ENCODE measurements at places on chromosomes 11 and 22.

GRCh38 chr11:71556018-71556417, 7.8 kb downstream of the KRTAP5-9 start:
- H3K36me3 ChIP-seq, result no peaks in the 10 kb centered on the region
- H3K4me1 ChIP-seq, result no peaks in the 10 kb centered on the region
- DNase-seq, result no peak
- H3K27ac ChIP-seq, result no peak overlapping the region
- H3K4me3 ChIP-seq, result no peak overlapping the region

DNA sequence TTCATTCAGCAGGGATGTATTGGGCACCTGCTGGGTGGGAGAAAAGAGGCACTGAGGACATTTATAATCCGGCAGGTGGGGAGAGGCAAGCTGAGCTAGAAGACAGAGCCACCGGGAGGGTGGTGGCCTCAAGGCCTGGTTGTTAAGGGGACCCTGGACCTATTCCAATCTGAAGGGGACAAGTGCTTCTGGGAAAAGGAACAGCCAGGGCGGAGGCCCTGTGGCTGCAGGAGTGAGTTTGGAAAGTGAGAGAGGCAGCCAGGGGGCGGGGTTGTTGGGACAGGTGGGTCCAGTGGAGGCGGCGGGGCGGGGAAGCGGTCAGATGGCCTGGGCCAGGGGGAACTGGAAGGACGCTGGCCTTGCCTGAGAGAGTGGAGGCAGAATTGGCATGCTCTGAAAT, 29.1 kb downstream of the ANO1 start:
- no peak overlapping the region for H3K27ac ChIP-seq
- H3K4me3 ChIP-seq, result no peak overlapping the region
- no peaks in the 10 kb centered on the region for H3K36me3 ChIP-seq
- H3K27me3 ChIP-seq, result no peaks in the 10 kb centered on the region
- no peak for DNase-seq

DNA sequence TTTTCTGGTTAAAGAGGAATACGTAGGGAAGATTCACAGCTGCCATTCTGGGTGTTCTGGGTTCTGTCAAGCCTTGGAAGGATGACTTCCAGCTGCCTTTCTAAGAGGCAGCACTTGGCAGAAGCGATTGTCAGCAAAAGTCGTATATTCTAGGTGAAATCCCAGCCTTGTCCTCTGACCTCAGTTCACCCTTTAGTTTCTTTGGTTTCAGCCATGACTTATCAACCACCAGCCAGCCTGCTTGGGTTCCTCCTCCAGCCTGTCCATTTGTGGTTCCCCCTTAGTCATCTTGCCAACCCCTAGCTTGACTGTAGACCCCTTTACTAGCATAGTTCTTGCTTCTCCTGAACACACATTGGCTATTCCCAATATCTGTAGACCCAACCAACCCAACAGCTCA, 102.3 kb upstream of the CD44 start:
- H3K4me1 ChIP-seq, result peaks cover 47% of the 10 kb centered on the region
- no peaks in the 10 kb centered on the region for H3K27me3 ChIP-seq
- H3K36me3 ChIP-seq, result no peaks in the 10 kb centered on the region
- no peak overlapping the region for H3K4me3 ChIP-seq
- no peak overlapping the region for H3K27ac ChIP-seq

DNA sequence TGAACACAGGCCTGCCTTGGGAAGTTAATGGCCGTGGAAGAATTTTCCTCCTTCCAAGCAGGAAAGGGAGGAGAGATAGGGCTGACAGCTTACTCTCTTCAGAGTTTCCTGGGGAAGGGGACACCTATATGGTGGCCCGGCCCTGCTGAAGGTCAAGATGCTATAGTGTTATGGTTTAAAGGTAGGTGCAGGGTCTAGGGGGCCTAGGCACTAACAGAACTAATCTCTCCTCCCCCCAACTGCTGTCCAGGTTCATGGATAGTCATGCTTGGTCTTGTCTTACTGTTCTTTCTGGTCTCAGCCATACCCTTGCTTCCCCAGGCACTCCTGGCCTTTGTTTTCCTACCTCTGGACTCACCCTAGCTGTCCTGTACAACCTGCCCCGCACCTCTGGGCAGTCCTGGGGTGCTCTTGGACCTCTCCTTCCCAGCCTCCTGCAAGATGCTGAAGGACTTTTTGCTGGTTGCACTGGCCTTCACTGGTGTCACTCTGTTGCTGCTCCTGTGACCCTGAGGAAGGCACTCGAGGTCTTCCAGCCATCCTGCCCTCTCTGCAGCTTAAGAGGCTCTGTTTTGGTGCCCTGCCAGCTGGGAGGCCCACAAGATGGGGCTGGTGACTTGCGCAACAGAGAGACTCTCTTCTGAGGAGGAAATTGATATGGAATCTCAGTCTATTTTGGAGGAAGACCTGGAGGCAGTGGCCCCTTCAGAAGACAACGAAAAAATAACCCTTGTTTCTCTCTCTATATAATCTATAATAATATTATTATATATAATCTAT, 17.9 kb downstream of the SEC14L3 start:
- H3K27ac ChIP-seq, result no peak overlapping the region
- H3K27me3 ChIP-seq, result peaks cover 68% of the 10 kb centered on the region
- H3K4me1 ChIP-seq, result no peaks in the 10 kb centered on the region
- H3K36me3 ChIP-seq, result no peaks in the 10 kb centered on the region

GRCh38 chr11:43555186-43555585, 125.4 kb upstream of the HSD17B12 start:
- peaks cover 86% of the 10 kb centered on the region for H3K27me3 ChIP-seq
- DNase-seq, result no peak
- no peak overlapping the region for H3K4me3 ChIP-seq
- peaks cover 11% of the 10 kb centered on the region for H3K4me1 ChIP-seq
- H3K36me3 ChIP-seq, result peaks cover 4% of the 10 kb centered on the region

DNA sequence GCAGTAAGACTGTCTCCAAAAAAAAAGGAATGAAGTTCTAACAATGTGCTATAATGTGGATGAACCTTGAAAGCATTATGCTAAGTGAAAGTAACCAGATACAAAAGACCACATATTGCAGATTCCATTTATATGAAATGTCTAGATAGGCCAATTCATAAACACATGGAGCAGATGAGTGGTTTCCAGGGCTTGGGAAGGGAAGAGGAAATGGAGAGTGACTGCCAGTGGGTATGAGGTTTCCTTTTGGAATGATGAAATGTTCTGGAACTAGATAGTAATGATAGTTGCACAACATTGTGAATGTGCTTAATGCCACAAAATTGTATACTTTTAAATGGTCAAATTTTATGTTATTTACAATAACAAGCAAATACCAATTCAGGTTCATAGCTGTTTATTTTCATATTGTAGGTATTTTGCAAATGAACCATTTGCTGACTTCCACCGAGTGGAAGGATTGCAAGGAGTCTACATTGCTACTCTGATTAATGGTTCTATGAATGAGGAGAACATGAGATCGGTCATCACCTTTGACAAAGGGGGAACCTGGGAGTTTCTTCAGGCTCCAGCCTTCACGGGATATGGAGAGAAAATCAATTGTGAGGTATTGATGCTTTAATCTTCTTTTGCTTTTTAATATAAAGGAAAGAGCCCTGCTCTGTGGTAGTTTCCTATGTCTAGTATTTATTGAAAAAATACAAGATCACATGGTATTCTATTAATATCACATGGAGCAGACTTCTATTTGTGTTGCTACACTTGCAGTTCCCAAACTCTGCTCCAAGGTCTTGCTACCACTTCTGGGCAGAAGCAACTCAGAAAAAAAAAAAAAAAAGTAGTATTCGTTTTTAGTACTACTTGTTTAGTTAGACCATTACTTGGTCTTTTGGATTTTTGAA, 67.7 kb upstream of the SORL1-AS1 start:
- no peak overlapping the region for H3K27ac ChIP-seq
- H3K36me3 ChIP-seq, result no peaks in the 10 kb centered on the region
- no peak overlapping the region for H3K4me3 ChIP-seq
- H3K4me1 ChIP-seq, result no peaks in the 10 kb centered on the region

GRCh38 chr11:127567237-127567932, 566.8 kb upstream of the KIRREL3 start:
- no peaks in the 10 kb centered on the region for H3K36me3 ChIP-seq
- no peak overlapping the region for H3K4me3 ChIP-seq
- DNase-seq, result no peak
- no peaks in the 10 kb centered on the region for H3K27me3 ChIP-seq
- H3K27ac ChIP-seq, result no peak overlapping the region
- no peaks in the 10 kb centered on the region for H3K4me1 ChIP-seq

- no peaks in the 10 kb centered on the region for H3K4me1 ChIP-seq
- H3K36me3 ChIP-seq, result no peaks in the 10 kb centered on the region
- DNase-seq, result no peak
- no peak overlapping the region for H3K4me3 ChIP-seq
These were observed 35.7 kb downstream of the PPME1 start for GRCh38 chr11:74206746-74207145.

DNA sequence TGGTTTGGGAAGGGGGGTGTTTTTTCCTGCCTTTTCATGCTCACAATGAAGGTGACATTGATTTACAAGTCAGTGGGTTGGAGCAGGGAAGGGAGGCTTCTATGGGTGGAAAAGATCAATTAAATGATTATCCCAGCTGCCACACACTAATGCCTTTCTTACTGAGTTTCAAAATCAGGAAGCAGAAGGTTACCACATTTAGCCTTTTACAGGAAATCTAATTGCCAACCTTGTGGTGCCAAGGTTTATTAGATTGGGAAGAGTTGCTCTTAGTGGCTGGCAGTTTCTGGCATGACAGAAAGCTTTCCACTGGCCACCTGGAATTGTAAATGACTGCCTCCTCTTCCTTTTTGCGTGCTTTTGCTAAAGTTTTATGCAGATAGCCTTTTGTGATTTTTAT, 98.7 kb downstream of the NAV2 start:
- no peak for DNase-seq
- H3K27ac ChIP-seq, result no peak overlapping the region
- H3K36me3 ChIP-seq, result no peaks in the 10 kb centered on the region
- no peak overlapping the region for H3K4me3 ChIP-seq
- peaks cover 31% of the 10 kb centered on the region for H3K4me1 ChIP-seq

- H3K4me3 ChIP-seq, result no peak overlapping the region
- H3K4me1 ChIP-seq, result no peaks in the 10 kb centered on the region
- H3K27me3 ChIP-seq, result peaks cover 11% of the 10 kb centered on the region
- no peak for DNase-seq
- H3K36me3 ChIP-seq, result no peaks in the 10 kb centered on the region
- H3K27ac ChIP-seq, result no peak overlapping the region
These were observed 242.0 kb downstream of the TENM4 start for GRCh38 chr11:79198898-79199250.

DNA sequence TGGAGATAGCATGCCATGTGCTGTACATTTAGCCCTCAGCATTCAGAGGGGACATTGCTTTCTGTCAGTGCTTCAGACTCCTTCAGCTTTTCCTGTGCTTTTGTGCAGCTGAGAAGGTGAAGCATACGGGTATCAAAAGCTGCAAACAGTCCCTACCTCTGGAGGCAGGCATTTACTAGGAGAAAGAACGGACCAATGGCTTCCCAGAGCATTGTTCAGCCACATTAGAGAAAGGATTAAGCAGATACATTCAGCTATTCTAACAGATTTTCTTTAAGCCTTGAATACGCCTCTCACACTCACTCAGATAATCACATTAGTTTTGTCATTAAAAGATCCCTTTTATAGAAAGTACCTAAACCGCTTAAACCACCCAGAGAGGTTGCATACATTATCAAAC, 80.7 kb upstream of the FAM181B start:
- no peaks in the 10 kb centered on the region for H3K36me3 ChIP-seq
- DNase-seq, result no peak
- H3K4me1 ChIP-seq, result no peaks in the 10 kb centered on the region
- H3K27ac ChIP-seq, result no peak overlapping the region
- H3K4me3 ChIP-seq, result no peak overlapping the region

DNA sequence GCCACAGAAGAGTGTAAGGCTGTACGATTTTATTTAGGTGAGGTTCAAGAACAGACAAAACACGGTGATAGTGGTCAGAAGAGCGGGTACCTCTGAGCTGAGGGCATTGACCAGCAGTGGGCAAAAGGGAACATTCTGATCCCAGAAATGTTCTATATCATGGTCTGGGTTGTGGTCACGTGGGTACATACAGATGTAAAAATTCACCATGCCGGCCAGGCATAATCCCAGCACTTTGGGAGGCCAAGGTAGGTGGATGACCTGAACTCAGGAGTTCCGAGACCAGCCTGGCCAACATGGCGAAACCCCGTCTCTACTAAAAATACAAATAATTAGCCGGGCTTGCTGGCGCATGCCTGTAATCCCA, 31.1 kb upstream of the GCAT start:
- H3K27me3 ChIP-seq, result no peaks in the 10 kb centered on the region
- peak overlapping the region; percentile 89 for H3K27ac ChIP-seq
- no peak for DNase-seq
- peak overlapping the region; percentile 16 for H3K4me3 ChIP-seq

- no peaks in the 10 kb centered on the region for H3K36me3 ChIP-seq
- no peak overlapping the region for H3K4me3 ChIP-seq
- H3K27ac ChIP-seq, result no peak overlapping the region
- no peaks in the 10 kb centered on the region for H3K27me3 ChIP-seq
These were observed 377.1 kb downstream of the DCDC1 start for GRCh38 chr11:30992513-30992849.

DNA sequence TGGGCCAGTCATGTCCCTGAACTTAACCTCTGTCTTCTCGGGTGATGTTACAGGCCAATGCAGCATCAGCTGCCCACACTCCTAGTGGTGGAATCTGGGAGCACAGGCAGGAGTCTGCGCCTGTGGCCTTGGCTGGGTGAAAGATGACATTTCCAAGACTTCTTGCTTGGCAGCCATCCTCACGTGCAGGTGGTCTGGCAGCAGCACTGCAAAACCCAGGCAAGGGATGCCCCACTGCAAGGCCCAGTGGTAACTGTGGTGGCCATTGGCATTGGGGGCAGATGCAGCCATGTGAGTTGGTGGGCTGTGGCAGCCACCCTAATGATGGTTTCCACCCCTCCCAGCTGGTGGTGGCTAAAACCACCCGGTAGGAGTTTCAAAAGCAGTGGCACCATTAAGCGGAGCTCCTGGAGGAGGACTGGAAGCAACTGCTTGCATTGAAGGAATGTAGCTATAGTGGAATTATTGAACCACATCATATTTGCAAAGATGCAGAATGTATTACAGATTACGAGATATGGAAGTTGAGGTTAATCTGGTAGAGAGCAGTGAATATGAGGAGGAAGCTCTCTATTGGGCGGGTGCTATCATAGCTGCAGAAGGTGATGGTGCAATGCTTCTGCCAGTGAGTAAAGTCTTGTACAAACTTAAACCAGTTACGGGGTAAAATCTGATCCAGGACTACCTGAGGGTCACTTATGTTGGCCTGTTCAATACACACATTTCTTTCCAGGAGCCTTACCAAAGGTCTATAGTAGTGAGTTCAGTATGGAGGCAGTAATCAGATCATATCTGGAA, 120.7 kb upstream of the TOP3B start:
- no peak overlapping the region for H3K4me3 ChIP-seq
- H3K4me1 ChIP-seq, result no peaks in the 10 kb centered on the region
- no peaks in the 10 kb centered on the region for H3K36me3 ChIP-seq
- DNase-seq, result no peak

DNA sequence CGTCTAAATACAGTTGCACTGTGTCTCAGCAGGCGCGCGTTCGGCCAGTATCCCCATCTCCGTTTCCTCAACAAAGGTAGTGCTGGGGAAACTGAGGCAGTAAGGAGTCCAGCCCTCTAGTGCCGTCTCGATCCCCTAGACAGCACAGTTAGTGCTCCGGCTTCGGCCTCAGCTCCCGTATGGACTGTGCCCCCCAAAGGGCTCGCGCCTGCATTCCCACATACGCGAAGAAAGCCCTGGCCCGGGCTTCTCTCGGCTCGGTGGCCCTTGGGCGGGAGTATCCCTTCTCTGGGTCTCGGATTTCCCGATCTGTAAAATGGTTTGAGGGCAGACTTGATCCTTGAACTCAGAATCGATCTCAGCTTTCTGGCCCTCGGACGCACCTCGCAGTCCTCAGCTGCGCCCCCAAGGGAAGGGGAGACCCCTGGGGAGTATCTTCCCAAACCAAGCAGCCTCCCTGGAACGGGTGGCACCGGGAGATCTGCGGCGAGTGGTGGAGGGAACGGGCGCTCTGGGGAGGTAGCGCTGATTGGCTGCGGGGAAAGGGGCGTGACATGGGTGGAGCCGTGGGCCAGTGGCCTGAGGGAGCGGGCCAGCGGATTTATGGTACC, 759 bp upstream of the PEX16 start:
- peaks cover 9% of the 10 kb centered on the region for H3K4me1 ChIP-seq
- peak; percentile 87 for DNase-seq
